ENCODE measurements at places on chromosomes 6 and 20. TPM values are rescaled to one million over a fixed set of nuclear protein-coding genes. Genes with fewer than 3 reads are reported as not detected.

ACSS1 gene
- total RNA-seq, result 0.23 TPM

BIRC7 gene
- total RNA-seq, result not detected

GRCh38 chr20:6007529-6008103 is 46.2 kb downstream of the LRRN4 start:
- DNase-seq, result no peak

ALDH5A1 gene
- total RNA-seq, result 9.6 TPM

DNA sequence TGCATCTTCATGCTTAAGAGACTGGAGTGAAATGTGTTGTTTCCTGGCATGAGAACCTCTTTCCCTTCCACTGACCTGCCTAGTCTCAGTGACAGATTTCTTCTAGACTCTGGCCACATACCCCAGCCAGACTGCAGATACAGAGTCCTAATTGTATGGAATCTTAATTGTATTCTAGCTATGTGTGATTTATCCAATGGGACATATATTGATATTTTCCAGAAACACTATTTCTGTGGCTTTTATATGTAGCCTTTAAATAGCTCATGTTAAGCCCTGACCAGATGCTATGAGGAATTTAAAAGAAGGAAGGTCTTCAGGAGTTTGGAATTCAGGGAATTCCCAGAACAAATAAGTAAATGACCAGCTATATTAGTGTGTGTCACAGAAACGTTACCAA is 99.0 kb downstream of the FIG4 start:
- DNase-seq, result no peak

DNA sequence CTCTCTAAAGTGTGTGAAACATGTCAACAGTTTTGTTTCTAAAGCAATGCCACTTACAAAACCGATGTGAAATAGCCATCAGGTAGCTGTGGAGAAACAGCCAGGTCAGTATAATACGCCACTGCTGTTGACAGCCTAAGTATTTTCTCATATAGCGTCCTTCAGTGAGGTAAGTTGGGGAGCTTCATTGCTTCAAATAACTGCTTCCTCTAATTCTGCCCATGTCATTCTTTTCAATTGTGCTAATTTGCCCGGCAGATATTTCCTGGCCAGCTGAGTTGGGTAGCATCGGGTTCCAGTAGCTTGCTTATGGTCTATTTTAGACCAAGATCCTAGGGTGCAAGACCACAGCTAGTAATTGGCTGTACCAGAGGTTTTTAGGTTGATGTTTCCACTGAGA is 2.1 kb upstream of the ARMC2 start:
- DNase-seq, result no peak

DNA sequence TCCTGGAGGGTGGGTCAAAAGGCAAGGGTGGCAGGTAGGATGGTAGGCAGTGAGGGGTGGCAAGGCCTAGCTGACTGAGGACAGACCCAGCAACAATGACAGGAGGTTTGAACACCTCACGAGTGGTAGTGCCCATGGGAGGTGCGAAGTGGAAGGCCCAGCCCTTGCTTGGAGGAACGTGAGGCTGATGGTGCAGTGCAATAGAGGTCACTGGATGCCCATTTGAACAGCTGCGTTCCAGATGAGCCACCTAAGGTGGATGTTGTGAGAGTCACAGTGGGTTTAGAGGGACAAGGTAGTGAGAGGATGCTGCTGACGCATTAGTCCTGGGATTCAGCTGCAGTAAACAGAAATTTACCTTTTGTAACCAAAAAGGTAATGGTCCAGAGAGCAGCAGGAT is 15.6 kb downstream of the TMEM74B start:
- peak; percentile 17 for DNase-seq

DNA sequence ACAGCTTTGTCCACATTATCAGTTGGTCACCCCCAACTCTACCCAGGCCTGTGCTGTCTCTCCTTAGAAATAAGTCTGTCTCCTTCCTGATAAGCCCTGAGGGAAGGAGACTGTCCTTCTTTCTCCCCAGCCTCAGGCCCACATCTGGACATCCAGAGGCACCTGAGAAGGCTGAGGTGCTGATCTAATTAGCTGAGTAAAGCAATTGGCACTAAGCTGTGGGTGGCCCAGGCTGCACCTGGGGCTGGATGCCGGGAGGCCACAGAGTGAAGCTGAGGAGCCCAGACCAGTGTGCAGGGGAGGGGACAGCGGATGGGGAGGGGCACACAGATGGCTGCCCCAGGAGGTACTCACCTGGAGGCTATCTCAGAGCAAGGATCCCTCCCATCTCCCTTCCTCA is 26.2 kb upstream of the BMP7 start:
- DNase-seq, result no peak

KCNQ2 gene
- 72.1 TPM for total RNA-seq

- DNase-seq, result peak; percentile 92
Measured at GRCh38 chr6:28742668-28743270, 181.0 kb downstream of the TRIM27 start.

DNA sequence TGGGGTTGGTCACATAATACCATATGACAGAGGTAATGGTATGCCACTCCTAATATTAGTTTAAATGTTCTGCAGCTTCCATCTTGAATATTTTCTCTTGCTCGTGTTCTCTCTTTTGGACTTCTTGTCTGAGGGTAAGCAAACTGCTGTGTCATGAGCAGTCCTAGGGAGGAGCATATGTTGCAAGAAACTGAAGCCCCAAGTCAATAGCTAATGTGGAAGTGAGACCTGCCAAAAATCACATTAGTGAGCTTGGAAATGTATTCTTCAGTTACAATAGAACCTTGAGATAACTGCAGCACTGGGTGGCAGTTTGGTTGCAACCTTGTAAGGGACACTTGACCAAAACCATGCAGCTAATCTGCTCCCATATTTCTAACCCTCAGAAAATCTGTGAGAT is 178.2 kb upstream of the IMPG1 start:
- no peak for DNase-seq

DNA sequence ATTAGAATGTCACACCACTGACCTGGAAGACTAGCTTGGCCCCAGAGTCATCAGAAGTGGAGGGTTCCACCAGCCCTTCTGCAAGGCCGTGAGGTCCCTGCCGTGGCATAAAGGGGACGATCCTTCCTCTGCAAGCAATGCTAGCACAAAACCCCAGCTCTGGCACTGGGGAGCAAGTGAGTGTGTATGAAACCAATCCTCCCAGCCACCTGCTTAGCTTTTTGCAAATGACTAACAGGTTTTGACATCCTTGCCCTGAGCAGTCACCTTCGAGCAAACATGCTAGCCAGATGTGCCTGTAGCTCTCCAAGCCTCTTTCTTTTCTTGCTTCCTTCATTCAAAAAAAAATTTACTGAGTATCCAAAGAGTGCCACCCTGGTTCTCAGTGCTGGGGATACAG is 8.6 kb downstream of the SULF2 start:
- DNase-seq, result no peak

BPIFA1 gene
- total RNA-seq, result 1.4 TPM

ZC2HC1B gene
- not detected for total RNA-seq

UBE2J1 gene
- total RNA-seq, result 22.7 TPM

GRCh38 chr20:12808006-12808567 is 200.7 kb upstream of the SPTLC3 start:
- no peak for DNase-seq

GRCh38 chr20:4453359-4453758 is 268.4 kb upstream of the PRND start:
- no peak for DNase-seq

GRCh38 chr20:37233548-37234253 is 27.9 kb downstream of the GHRH start:
- peak; percentile 5 for DNase-seq

- no peak for DNase-seq
Measured at GRCh38 chr6:98578016-98578415, 256.4 kb upstream of the POU3F2 start.

CFB gene
- total RNA-seq, result 0.66 TPM
